Neural crest cell (in vitro differentiated cells): ENCODE measurements at places on chromosomes 11 and 22.

DNA sequence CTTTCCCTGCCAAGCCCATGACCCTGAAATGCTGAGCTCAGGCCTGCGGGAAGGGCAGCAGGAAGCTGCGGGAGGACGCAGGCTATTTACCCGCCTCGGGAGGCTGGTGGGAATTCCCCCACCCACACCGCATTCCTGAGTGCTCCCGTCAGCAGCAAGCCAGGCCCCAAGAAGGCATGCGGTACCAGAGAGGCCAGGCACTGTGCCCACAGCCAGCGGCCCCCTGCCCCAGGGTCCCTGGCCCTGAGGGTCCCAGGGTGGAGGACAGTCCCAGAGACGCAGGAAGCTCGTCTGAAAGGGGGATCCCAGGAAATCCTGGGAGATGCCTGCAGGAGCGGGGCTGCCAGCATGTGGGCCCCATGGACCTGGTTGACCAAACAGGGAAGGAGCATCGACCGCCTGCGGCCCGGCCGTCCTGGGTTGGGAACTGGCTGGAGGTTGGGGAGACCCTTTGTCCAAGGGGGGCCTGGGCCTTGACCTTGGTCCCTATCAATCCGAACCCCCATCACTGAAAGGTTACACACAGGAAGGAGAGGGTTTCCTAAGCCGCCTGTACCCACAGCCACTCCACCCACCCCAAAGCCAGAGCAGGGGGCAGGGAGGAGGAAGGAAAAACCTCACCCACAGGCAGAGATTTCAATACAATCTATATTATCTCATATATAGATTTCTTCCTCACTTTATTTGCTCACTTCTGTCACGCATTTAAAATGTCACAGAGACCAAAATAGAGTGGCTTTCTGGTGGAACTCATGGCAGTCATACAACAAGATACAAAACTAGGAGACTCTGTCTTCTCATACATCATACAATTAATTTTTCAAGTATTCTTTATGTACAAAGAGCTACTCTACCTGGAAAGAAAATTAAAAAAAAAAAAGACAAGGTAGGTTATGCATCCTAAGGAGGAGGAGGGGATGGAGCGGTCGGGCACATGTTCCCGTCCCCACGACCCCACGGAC, 17.1 kb downstream of the MAFF start:
- no peak for DNase-seq

DNA sequence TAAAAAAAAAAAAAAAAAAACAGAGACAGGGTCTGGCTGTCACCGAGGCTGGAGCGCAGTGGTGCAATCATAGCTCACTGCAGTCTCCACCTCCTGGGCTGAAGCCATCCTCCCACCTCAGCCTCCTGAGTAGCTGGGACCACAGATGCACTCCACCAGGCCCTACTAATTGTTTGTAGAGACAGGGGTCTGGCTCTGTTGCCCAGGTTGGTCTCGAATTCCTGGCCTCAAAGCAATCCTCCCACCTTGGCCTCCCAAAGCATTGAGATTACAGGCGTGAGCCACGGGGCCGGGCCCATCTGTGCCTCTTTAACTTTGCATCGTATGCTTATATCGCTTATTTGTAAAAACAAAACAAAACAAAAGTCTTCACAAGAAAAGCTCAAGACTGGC, 3.1 kb downstream of the CPT1A start:
- DNase-seq = no peak

DNA sequence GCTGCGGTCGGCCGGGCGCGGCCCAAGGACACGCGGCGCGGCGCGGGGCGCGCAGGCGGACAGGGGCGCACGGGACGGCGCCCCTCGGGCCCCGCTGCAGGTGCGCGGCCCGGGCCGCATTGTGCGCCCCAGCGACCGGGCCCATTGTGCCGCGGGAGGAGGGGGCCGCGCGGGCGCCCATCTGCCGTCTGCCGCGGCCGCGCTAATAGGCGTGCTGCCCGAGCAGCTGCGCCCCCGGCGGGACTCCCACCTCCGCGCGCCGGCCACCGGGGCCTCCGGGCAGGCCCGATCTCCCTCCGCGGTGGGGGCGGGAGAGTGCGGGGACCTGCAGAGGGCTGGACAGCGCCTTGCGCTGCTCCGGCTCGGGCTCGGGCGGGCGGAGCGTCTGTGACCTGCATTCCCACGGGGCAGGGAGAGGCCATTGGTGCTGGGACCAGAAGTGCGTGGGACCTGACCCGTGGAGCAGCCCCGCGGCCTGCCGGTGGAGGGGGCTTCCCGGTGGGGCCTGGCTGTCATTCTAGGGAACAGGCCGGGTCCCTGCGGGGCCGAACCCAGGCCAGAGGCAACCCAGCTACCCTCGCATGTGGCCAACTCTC, 933 bp downstream of the BRSK2 start:
- DNase-seq = peak; percentile 50

DNA sequence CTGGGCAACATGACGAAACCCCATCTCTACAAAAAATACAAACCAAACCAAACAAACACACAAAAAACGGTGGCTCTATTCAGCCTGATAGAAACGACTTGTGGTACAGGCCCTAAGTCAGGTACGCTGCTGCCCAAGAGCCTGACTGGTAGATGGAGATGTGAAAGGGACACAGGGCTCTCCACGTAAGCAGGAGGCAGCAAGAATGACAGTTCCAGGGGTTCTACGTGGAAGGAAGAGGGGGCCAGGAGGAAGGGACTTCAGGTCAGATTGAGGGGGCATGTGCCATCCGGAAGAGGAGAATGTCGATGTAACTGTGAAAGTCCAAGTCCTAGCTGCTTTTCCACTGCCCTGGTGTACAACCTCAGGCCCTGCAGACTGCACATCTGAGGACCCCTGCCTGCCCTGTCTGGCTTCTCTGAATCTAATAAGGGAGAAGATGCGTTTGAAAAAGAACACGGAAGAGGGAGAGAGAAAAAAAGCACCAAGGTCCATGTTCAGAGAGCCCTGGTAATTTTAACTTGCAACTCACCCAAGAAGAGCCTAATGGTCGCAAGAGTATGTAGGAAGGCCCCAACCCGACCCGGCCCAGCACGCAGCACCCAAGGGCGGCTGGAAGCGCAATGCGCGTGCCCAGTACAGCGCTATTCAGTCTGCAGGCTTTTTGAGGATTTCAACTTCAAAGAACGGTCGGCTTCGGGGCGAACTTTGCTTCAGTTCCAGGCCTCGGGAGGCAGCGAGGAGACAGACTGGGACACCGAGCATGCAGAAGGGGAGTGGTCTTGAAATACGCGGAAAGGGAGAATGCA, 909 bp upstream of the ZNRD2 start:
- DNase-seq = no peak

- DNase-seq = no peak
Measured at GRCh38 chr11:45652781-45653180, 12.6 kb downstream of the CHST1 start.

DNA sequence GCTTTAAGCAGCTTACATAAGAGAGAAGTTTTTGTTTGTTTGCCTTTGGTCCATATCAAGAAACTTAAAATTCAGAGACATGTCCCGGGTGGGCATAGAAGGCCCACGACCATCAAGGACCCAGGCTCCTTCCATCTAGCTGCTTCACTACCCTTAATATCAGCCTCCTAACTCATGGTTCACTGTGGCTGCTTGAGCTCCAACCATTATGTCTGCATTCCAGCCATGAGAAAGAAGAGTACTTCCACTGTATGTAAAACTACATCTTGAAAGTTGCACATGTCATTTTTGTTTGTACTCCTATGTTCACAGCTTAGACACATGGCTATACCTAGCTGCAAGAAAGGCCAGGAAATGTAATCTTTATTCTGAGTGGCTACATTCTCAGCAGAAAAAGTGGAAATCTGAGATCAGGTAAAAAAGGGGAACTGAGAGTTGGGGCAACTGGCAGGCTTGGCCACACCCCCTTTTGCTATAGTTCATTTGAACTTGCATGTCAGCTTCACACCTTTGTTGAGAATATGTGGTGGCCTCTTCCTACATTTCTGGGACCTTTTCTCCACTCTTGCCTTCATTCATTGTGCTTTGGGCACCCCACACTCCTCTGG, 81.3 kb upstream of the TP53I11 start:
- no peak for DNase-seq

- no peak for DNase-seq
Measured at GRCh38 chr11:64754124-64754918, 5.5 kb downstream of the PYGM start.

DNA sequence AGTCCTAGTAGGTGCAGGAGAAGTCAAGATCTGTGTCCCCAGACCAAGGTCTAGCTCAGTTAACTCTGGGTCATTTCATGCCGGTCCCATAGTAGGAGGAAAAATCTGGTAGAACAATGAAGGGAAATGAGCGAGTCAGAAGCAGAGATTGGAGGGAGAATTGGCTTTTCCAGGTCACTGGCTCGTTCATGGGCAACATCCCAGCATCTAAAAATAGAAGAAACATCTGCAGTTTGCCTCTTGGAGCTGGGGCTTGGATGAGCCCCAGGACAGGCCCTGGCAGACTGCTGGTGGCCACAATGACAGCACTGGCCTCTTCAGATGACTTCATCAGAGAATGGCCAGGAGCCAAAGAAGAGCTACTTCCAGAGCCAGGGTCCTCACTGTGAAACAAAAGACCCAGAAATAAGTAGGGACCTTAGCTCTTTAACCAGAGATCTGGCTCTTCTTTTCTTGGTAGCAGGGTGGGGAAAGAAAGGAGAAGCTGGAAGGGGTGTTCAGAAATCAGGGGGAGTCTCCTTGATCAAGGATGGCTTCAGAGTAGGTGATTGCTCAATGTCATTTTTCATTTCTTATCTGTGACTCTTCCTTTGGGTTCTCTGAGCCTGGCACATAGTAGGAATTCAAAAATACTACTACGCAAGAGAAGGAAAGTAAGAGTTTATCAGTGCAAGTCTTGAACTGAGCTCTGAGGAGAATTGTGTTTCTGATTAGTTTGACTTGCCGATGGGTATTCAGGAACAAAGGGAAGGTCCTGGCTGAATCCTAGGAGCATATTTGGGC, 102.6 kb downstream of the TMPRSS5 start:
- DNase-seq = no peak

GRCh38 chr22:31328544-31328960, 17.6 kb downstream of the PATZ1 start:
- no peak for DNase-seq

GRCh38 chr11:126853732-126854131, 146.8 kb downstream of the KIRREL3 start:
- no peak for DNase-seq

- no peak for DNase-seq
Measured at GRCh38 chr11:27241311-27242122, 121.5 kb downstream of the CCDC34 start.

- DNase-seq = no peak
Measured at GRCh38 chr11:9025101-9025850, 21.5 kb upstream of the NRIP3 start.

- no peak for DNase-seq
Measured at GRCh38 chr11:57056735-57057134, 68.0 kb downstream of the OR5AK2 start.

DNA sequence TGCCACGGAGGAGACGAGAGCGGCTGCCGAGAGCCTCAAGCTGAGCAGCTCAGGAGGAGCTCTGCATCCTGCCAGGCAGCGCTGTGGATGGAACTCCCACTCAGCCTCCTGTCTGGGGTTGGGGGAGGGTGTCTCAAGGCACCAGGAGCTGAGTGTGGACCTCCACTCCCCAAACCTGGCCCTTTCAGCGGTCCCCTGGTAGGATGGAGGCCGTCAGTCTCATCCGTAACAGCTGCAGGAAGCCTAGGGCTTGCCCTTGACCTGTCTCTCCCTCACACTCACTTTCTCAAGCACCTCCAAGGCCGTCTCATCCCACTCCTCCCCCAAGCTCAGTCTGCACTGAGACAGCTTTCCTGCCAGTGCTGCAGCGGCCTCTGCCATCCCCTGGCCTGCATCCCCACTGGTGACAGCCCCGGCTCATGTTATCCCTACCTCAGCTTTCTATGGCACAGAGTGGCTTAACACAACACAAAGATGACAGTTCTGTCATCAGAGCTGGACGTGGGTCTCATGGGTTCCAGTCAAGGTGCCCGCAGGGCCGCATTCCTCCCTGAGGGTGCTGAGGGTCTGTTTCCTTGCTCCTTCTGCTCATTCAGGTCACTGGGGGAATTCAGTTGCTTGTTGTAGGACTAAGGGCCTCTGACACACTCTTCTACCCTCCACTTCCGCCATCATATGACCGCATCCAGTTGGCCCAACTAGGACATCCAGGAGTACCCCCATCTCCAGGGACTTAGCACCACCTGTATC, 341.9 kb upstream of the B3GAT1 start:
- no peak for DNase-seq

GRCh38 chr11:122127020-122127419, 11.0 kb upstream of the BLID start:
- no peak for DNase-seq

GRCh38 chr11:36512016-36512415, 1.9 kb upstream of the TRAF6 start:
- DNase-seq = no peak

DNA sequence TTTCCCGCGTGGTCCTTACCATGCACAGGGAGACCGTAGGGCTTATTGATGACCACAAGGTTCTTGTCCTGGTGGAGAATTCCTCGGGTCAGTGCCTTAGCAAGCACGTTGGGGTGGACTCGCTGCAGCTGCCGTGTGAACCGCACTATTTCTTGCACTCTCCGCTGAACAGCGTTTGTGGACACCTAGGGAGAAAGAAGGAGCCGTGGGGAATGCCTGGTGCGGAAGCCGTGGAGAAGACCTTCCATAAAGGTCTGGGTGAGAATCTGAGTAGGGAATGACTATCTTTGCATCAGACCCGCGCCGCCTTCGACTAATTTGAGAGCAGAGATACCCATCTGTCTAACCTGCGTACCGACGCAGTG, 597 bp downstream of the RPUSD4 start:
- DNase-seq = peak; percentile 7

DNA sequence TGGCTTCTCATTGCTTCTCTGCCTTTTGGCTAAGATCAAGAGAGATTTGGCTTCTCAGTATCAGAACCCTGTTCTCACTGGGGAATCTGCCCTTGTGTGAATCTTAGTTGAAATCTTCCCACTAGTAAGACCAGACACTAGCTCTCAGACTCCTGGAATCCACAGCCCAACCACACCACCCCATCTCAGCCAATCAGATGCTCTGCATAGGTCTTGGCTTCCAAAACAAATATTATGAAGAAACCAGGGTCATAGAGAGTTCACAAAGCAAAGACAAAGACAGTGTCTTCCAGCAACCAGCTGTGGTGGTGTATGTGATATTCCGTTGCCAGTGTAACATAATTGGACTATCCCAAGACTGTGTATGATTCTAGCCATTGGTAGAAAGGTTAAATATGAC, 5.4 kb downstream of the OR8B12 start:
- DNase-seq = no peak

DNA sequence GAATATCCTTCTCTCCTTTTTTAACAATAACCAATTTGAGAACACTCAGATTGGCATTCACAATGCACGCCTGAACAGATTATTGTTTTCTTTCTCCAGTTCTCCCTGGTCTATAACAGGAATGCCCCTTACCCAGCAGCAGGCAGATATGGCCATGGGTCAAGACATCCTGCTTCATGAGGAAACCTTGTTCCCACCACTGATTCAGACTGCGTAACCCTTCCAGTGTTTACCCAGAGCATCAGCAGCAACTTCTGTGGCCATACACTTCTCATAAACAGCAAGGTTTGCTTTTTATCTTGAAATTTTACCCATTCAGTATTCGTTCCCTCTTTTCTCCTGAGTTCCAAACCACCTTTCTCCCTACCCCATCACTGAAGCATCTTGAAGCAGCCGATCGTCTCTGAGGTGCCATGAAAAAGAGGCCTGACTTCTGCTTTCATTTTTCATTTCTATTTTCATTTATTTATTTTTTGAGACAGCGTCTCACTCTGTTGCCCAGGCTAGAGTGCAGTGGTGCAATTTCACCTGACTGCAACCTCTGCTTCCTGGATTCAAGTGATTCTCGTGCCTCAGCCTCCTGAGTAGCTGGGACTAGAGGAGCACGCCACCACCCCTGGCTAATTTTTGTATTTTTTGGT, 9.6 kb downstream of the PTS start:
- DNase-seq = no peak
